ENCODE measurements at places on chromosomes 7 and 10.

GRCh38 chr10:106560925-106561640 lies 603.4 kb downstream of the SORCS1 start:
- DNase-seq = no peak

DNA sequence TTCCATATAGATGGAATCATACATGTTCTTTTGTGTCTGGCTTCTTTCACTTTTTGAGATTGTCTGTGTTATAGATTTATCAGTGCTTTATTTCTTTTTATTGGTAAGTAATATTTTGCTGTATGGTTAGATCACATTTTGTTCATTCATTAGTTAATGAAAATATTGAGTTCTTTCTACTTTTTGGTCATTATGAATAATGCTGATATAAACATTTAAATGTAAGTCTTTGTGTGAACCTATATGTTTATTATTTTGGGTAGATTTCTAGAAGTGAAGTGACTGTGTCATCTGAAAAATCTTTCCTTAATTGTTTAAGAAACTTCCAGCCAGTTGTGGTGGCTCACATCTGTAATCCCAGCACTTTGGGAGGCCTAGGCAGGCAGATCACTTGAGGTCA lies 11.4 kb upstream of the VWDE start:
- no peak for DNase-seq

DNA sequence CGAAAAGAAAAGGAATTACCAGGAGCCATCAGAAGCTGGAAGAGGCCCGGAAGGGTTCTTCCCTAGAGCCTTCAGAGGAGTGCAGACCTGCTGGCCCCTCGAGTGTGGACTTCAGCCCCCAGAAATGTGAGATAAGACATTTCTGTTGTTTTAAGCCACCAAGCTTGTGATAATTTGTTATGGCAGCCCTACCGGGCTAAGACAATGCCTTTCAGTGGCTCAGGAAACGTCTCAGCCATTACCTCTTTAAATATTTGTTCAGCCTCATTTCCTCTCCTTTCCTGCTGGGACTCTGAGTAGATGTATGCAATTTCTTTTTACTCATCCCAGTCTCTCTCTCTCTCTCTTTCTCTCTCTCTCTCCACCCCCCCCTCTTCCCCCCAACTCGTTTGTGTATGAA lies 174.7 kb upstream of the GRB10 start:
- no peak for DNase-seq

GRCh38 chr10:125687507-125688185 lies 4.7 kb upstream of the TEX36 start:
- DNase-seq = no peak

DNA sequence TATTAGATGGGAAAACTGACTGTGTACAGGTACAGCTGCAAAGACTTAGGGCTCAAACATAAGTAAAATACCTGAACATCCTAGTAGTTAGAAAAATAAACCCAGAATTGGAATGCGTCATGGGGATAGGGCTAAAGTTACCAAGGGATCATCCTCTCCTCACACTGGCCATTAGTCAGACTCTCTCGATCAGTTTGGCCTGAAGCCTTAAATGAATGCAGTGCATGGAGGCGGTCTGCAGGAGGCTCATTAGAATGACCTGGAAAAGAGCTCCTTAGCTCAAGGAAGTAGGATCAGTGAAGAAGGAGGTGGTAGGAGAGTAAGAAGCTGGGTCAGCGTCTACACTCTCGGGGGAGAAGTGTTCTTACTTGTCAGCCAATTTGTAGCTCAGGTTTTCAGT lies 35.3 kb downstream of the DENND2A start:
- no peak for DNase-seq

Measured in tibial nerve (tissue), 4 donors.